ENCODE measurements at places on chromosomes 5 and 9. TPM values are rescaled to one million over a fixed set of nuclear protein-coding genes. Genes with fewer than 3 reads are reported as not detected.

TRPM6 gene
- total RNA-seq, result 0.33 TPM

PCDHGA3 gene
- total RNA-seq, result 4.2 TPM

DNA sequence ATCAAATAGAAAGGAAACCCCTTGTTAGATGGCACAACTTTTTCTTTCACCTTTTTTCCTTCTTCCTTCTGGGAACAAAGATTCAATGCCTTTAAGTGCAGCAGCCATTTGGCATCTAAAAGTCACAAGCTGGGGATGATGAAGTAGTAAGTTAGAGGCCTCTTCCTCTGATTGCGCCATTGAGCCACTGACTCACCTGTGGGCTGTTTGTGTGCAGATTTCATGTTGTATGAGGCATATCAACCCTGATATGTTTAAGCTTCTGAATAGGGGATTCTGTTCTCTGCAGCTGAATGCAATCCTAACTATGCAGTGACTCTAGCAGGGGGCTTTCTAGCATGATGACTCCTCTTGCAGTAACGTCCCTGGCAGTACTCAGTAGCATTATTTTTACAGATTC is 599.9 kb downstream of the CSNK1G3 start:
- H3K4me3 ChIP-seq, result no peak overlapping the region
- no peaks in the 10 kb centered on the region for H3K36me3 ChIP-seq
- no peak for DNase-seq
- H3K4me1 ChIP-seq, result no peaks in the 10 kb centered on the region

HTR4 gene
- not detected for total RNA-seq

TMEM174 gene
- total RNA-seq, result not detected

ZNF462 gene
- 8.9 TPM for total RNA-seq

GRCh38 chr9:126347093-126347492 is 20.5 kb downstream of the MVB12B start:
- no peaks in the 10 kb centered on the region for H3K27me3 ChIP-seq
- H3K4me3 ChIP-seq, result no peak overlapping the region
- DNase-seq, result peak; percentile 20
- no peaks in the 10 kb centered on the region for H3K36me3 ChIP-seq

- no peak overlapping the region for H3K27ac ChIP-seq
- H3K4me3 ChIP-seq, result no peak overlapping the region
- no peaks in the 10 kb centered on the region for H3K27me3 ChIP-seq
- no peaks in the 10 kb centered on the region for H3K36me3 ChIP-seq
- peaks cover 8% of the 10 kb centered on the region for H3K4me1 ChIP-seq
- no peak for DNase-seq
Observed at GRCh38 chr5:135442431-135443160, 4.6 kb downstream of the DCANP1 start.

- H3K36me3 ChIP-seq, result no peaks in the 10 kb centered on the region
- H3K27ac ChIP-seq, result peak overlapping the region; percentile 91
- no peak for DNase-seq
- H3K27me3 ChIP-seq, result no peaks in the 10 kb centered on the region
Observed at GRCh38 chr5:14143546-14143840, 351 bp downstream of the TRIO start.

- H3K4me1 ChIP-seq, result peaks cover 12% of the 10 kb centered on the region
- no peaks in the 10 kb centered on the region for H3K27me3 ChIP-seq
- peak overlapping the region; percentile 24 for H3K4me3 ChIP-seq
- peak; percentile 30 for DNase-seq
- H3K27ac ChIP-seq, result peak overlapping the region; percentile 75
Observed at GRCh38 chr5:139848508-139849100, 53.0 kb downstream of the PSD2 start.

DNA sequence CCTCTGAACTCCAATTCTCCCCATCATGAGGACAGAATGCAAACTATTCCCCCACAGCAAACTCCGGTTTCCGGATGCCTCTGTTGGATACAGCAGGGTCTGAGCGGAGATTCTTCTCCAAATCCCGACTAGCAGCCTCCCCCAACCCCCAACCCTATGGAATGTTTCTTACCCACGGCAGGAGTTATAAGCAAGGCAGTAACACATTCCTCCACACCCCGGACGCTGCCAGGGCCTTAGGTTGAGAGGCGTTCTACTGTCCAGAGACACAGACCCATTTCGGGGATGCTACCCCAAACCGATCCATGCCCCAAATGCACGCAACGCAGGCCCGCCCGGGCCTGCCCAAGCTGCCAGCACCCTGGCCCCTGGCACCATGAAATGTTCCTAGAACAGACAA is 85.6 kb upstream of the LMX1B start:
- no peaks in the 10 kb centered on the region for H3K4me1 ChIP-seq
- H3K4me3 ChIP-seq, result no peak overlapping the region
- H3K36me3 ChIP-seq, result no peaks in the 10 kb centered on the region
- no peak for DNase-seq
- H3K27ac ChIP-seq, result no peak overlapping the region

DNA sequence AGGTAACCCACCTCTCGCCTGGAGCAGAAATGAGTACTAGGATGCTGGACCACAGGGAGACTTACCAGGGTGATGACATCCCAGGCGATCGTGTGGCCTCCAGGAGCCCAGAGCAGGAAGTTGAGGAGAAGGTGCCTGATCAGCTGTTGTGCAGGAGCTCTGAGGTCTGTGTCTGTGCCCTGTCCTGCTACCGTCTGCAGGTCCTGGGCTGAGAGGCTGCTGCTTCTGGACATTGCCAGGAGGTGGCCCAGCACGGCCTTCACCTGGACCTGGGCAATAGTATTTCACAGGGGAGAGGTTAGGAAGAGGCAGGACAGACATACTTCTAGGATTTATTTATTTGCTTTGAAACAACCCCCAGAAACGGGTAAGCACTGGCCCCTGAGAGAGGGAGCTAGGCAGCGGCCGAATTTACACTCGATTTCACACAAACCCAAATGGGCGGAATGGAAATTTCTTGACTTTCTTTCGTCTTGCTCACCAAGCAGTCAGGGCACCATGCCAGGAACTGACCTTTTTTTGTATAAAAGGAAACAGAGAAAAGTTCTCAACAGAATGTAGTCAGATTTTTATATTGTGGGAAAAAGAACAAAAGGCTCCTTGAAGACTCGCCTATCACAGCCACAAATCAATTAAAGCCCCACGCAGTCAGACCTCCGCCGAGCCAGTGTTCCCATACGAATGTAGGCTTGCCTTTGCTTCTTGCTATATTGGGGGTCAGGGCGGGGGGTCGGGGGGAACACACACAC is 210.3 kb downstream of the FANCC start:
- peaks cover 53% of the 10 kb centered on the region for H3K4me1 ChIP-seq
- no peaks in the 10 kb centered on the region for H3K36me3 ChIP-seq
- DNase-seq, result peak; percentile 67

NUTM2F gene
- total RNA-seq, result not detected

GRCh38 chr9:128610897-128611296 is 45.8 kb downstream of the DYNC2I2 start:
- no peak for DNase-seq
- H3K4me1 ChIP-seq, result peaks cover 22% of the 10 kb centered on the region
- no peak overlapping the region for H3K27ac ChIP-seq
- no peak overlapping the region for H3K4me3 ChIP-seq
- H3K27me3 ChIP-seq, result no peaks in the 10 kb centered on the region

GRCh38 chr9:129336130-129336528 is 158.1 kb upstream of the IER5L start:
- H3K36me3 ChIP-seq, result no peaks in the 10 kb centered on the region
- no peaks in the 10 kb centered on the region for H3K27me3 ChIP-seq
- H3K4me3 ChIP-seq, result no peak overlapping the region
- H3K27ac ChIP-seq, result peak overlapping the region; percentile 97

- no peak overlapping the region for H3K27ac ChIP-seq
- H3K27me3 ChIP-seq, result no peaks in the 10 kb centered on the region
- DNase-seq, result no peak
- H3K4me3 ChIP-seq, result no peak overlapping the region
Observed at GRCh38 chr5:135042595-135042994, 8.6 kb upstream of the PITX1 start.

DNA sequence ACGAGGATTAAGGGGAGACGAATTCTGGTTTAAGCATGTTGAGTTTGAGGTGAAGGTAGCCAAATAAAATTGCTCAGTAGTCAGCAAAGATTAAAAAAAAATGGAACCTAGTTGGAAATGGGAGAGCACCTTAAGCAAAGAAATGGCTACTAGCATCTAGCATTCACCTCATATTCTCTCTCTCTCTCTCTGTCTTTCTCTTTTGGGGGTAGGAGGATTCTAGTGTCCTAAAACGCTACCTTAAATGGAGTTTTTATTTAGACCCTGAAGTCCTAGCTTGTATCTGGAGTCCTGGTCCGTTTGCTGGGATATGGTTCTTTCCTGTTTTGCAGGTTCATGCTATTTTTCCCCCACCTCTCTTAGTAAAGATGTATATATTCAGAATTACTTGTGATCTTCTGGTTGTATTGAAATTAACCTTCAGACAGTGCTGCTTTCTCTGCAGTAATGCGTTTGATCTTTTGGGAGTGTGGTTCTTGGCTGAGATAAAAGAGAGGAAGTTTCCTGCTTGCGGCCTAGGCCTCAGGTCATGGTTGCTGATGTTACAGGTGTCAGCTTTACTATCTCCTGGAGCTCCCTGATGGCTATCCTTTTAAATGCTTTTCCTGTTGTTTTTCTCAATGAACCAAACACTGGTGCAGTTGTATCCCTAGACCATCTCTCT is 8.0 kb downstream of the TGFBR1 start:
- no peak overlapping the region for H3K4me3 ChIP-seq
- no peaks in the 10 kb centered on the region for H3K36me3 ChIP-seq
- peaks cover 15% of the 10 kb centered on the region for H3K4me1 ChIP-seq
- no peak for DNase-seq
- no peak overlapping the region for H3K27ac ChIP-seq

SLCO6A1 gene
- not detected for total RNA-seq

Measured in body of pancreas (tissue), 4 donors.